ENCODE measurements at places on chromosomes 13 and 19. TPM values are rescaled to one million over a fixed set of nuclear protein-coding genes. Genes with fewer than 3 reads are reported as not detected.

- DNase-seq, result no peak
Observed at GRCh38 chr19:35015270-35015953, 14.9 kb upstream of the SCN1B start.

The NXNL1 gene
- not detected for total RNA-seq

The ZNF135 gene
- total RNA-seq, result 1.6 TPM

DNA sequence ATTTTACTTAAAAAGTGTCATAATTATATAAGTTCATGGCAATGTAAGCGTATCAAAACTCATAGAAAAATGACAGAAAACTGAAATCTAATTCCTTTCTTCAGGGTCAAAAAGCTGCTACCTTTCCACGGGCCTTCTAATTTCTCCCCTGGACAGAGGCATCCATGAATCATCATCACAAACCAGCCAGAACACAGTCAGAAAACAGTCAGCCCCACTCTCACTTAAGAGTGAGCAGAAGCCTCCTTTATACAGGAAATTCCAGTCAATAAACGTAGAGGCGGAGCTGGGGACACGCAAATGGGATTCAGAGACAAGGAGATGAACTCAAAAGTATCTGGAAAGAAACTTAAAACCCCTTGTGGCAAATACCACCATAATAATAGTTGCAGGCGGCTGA lies 54.2 kb upstream of the ABCC4 start:
- peak; percentile 56 for DNase-seq

- no peak for DNase-seq
Observed at GRCh38 chr13:74464670-74465069, 330.5 kb upstream of the KLF12 start.

DNA sequence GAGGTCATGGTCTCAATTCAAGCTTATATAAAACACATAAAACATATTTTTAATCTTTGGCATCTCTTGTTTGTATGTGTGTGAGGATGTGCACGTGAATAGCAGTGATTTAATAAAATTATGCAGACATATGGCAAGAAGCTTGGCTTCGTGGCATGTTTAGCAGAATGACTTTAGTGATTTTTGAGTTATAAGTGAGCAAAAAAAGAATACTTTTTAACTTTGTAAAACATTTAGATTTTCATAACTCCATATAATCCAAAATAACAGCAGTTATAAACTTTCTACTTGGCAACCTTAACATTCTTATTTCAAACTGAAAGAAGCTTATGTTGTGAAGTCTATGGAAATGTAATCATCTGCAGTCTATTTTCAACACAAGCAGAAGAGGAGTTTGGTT lies 120.6 kb downstream of the SLITRK1 start:
- DNase-seq, result no peak

The SYDE1 gene
- 0.64 TPM for total RNA-seq

DNA sequence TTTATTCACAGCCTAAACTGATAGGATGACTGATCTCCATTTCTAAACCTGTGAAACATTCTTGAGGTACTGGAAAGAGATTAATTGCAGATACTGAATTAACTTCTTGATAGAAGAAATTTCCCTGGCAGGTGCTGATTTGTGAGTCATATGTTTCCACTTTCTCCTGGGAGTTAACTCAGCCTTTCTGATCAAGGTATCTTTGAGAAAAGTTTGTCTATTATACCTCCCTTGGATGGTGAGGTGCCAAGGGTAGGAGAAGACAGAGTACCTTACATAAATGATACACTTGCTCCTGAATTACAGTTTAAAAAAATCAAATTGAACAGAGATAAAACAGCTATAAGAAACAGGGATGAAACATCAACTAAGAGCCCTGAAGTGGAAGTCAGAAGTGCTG lies 123.0 kb downstream of the RGCC start:
- DNase-seq, result no peak

GRCh38 chr13:100980171-100980570 lies 305.6 kb upstream of the TMTC4 start:
- DNase-seq, result no peak

The RAB11B gene
- total RNA-seq, result 21.1 TPM

DNA sequence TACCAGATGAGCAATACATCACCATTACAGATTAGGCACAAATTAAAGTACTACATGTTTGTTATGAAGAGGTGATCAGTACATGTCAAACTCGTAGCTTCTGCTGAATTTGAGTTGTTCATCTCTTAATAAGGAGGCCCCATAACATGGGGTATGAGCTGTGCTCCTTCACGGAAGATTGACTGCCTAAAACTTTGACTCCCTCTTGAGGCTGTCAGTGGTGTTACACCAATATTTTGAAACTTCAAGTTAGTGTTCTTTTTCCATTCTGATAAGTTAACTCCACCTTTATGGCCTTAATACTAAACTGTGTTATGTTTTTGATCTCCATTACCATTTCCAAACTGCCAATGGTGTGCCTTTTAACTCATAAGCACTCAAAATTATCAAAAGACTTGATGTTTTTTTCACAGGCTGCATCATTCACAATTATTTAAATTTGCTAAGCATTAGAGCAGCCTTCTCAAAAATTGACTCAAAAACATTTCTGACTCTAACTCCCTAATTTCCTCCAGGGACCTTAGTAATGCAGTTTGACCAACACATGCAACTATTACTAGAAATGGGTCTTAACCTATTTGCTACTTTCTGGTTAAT lies 1591.5 kb downstream of the PCDH9 start:
- DNase-seq, result peak; percentile 31

DNA sequence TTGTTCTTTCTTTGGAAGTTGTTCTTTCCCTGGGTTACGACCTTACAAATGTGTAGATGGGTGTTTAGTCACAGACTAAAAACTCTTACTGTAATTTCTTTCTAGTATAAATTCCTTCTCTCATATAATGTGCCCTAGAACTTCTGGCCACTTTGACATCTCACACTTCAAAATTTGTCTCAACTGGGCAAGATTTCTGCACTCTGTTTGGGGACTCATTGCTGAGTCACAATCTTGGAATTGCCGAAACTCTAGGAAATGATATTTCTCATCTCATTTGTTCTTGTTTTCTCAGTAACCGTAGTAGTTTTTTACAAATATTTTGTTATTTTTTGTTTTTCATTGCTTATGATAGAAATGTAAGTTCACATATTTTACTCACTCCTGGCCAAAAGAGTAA lies 2523.2 kb upstream of the PCDH20 start:
- no peak for DNase-seq

- DNase-seq, result no peak
Observed at GRCh38 chr13:24254146-24254841, 55.1 kb upstream of the C1QTNF9 start.

The ZNF460 gene
- 126 TPM for total RNA-seq
